ENCODE measurements at places on chromosomes 2 and 18.

- peak; percentile 86 for DNase-seq
Measured at GRCh38 chr2:188524519-188525113, 232.9 kb downstream of the GULP1 start.

GRCh38 chr2:102034683-102035548, 43.2 kb downstream of the IL1R2 start:
- DNase-seq: no peak

GRCh38 chr2:196361606-196362326, 190.4 kb upstream of the STK17B start:
- no peak for DNase-seq

DNA sequence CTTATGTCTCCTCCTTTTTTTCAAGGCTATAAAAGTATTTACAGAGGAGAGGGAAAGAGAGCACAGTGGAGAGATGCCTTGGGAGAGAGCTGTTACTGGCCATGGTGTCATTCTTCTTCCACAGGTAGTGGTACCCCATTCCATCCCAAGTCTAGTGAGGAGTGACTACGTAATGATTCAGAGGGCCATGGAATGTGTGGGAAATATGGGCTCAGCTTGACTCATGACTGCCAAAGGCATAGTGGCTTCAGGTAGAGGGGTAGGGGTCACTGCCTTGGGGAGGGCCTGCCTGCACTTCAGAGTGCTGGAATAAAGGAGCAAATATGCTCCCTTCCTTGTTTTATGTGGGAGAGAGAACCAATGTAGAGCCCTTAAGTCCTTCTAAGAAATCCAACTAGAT, 620.6 kb downstream of the IRS1 start:
- DNase-seq: no peak

- DNase-seq: no peak
Measured at GRCh38 chr18:61883547-61883946, 9.3 kb downstream of the RNF152 start.

DNA sequence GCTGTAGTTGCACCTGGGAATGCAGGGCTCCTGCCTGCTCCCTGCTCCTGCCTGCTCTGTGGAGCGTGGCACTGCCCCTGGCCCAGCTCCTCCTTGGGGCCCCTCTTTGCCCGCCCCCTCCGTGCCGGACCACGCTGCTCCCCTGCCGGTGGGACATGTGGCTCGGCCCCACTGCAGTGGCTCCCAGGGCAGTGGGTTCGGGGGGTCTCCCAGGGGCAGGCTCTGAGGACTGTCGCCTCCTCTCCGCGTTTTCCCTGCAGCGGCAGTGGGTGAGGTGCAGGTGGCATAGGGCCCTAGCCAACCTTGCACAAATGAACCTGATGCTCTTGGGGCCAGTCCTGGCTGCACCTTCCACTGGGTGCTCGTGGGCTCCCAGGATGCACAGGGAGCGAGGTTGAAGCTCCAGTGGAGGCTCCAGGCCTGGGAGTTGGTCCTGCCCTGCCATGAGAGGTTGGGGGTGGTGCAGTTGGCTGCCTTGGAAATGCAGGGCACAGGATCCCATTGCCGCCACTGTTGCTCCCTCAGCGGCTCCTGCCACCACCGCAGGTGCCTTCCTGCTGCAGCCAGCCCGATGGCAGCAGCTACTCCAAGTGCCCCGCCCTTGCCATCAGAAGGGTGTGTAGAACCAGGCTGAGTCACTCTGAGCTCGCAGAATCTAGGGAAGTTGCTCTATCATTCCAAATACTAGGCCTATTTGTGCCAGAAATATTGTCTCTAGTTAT, 313.1 kb upstream of the SYT4 start:
- DNase-seq: no peak

- peak; percentile 18 for DNase-seq
Measured at GRCh38 chr18:62999392-62999791, 284.1 kb downstream of the PHLPP1 start.

DNA sequence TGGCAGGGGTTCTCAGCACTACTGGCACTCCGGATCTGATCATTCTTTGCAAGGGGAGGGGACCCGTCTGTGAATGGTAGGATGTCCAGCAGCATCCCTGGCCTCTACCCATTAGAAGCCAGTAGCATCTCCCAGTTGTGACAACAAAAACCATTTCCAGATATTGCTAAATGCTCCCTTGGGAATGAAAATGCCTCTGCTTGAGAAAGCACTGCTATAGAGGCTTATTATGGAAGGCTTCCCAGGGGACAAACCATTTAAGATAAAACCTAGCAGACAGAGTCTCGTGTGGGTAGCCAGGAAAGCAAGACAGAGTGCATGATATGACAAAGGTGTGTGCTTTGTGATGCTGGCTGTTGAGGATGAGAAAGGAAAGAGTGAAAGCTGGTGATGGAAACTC, 273.7 kb downstream of the TMX3 start:
- no peak for DNase-seq

- DNase-seq: peak; percentile 80
Measured at GRCh38 chr18:23515911-23516546, 12.7 kb downstream of the RMC1 start.

- no peak for DNase-seq
Measured at GRCh38 chr2:91839904-91840868, 3031.0 kb upstream of the TEKT4 start.

DNA sequence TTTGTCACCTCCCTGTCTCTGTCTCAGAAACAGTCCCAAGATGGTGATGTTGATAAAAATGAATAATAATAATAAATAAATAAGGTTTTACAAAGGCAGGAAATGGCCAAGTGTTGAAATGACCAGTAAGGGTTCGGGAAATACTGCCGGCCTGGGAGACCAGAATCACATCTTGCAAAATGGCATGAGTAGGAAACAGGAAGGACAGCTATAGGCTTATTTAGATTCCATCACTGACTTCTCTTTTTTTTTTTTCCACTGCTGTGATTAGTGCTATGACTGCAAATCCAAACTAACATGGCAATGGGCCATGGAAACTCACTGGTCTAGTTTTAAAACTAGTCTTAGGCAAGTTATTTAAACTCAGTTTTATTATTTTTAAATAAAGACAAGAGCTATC, 60.6 kb downstream of the SCN1A start:
- DNase-seq: no peak

- DNase-seq: peak; percentile 93
Measured at GRCh38 chr2:219171231-219171651, 1.4 kb upstream of the SLC23A3 start.

GRCh38 chr2:26652361-26653041, 11.3 kb upstream of the CIB4 start:
- no peak for DNase-seq
